ENCODE measurements at places on chromosomes 16 and 17.

DNA sequence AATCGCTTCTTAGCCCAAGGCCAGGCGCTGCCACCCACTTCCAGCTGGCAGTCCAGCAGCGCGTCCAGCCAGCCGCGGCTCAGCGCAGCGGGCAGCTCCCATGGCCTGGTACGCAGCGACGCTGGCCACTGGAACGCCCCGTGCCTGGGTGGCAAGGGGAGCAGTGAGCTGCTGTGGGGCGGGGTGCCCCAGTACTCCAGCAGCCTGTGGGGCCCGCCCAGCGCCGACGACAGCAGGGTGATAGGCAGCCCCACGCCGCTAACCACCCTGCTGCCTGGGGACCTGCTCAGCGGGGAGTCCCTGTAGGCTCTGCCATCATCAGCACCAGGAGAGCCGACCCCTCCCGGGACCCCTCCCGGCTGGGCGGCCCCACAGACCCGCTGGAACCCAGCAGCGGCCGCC lies 24.0 kb downstream of the TMC6 start:
- no peak for DNase-seq

DNA sequence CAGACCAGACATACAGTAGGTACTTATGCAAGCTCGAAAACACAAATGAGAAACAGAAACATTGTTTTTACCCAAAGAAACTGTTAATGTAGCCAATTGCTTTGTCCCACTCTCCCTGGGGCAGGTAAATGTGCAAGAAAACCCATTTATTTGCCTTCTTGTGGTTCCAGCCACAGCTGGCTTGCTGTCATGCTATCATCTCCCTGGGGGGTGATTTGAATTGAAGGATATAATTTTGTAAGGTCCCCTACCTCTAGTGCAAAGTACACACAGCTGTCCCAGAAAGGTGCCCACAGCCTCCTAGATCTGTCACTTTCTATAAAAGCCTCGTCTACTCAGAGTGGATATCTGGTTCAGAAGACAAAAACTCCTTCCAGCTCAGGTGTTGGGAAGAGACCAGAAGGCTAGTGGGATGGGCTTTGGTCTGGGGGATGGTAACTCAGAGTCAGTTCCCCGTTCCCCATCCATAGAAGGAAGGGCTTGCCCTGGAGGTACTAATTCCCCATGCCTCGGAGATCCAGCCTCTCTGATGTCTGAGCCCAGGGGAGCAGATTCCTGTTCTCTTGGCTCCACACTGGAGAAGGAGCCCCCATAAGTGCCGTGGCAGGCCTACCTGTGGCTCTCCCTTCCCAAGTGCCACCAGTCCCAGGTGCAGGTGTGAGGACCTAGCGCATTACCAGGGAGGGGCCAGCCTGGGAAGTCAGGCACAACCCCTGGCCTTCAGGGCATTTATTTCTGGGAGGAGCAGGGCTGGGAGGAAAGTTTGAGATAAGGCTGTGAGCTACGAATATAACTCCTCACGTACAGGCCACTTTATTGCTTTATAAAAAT lies 2.4 kb upstream of the PRR15L start:
- no peak for DNase-seq

- no peak for DNase-seq
These were observed 17.8 kb upstream of the TOB1 start for GRCh38 chr17:50883850-50884438.

GRCh38 chr17:82300707-82301270 lies 16.6 kb downstream of the CD7 start:
- peak; percentile 50 for DNase-seq

DNA sequence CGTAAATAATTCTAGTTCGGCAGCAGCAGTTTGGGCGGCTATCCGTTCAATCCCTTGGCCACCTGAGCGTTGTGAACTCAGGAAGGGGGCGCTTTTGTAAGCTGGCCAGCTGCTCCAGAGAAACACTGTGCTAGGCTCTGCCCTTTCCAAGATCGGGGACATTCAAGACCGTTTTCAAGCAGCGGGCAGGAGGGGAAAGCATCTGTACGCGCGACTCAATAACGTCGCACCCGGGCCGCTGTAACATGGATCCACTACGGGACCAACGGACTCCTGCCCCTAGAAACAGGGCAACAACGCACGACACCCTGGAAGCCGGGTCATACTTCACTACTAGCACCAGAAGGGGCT lies 463 bp downstream of the TOP2A start:
- no peak for DNase-seq

Measured in prostate gland (tissue), 2 donors.